ENCODE measurements at places on chromosomes 4 and X. TPM values are rescaled to one million over a fixed set of nuclear protein-coding genes. Genes with fewer than 3 reads are reported as not detected.

GRCh38 chr4:16079046-16079445 is 4.8 kb downstream of the PROM1 start:
- no peak for DNase-seq

Gene ODAPH
- not detected for total RNA-seq

Gene WDFY3
- 53.1 TPM for total RNA-seq

Gene TGIF2LX
- not detected for total RNA-seq

DNA sequence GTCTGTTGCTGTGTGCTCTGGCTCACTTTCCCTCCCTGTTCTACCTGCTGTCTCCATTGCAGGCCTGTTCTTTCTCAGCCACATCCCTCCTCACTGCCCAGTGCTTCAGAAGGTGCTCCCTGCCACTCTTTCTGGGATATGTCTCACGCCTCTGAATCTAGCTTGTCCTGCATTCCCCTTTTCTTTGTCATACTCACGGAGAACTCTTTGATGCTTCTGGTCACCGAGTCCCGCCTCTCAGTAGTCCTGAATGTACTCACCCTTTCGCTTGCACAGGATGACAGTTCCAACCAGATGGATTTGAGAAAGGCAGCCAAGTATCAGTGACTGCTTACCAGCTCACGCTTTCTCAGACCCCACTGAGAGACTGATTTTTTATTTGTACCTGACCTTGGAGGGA is 65.2 kb upstream of the TLR2 start:
- no peak for DNase-seq

- DNase-seq: no peak
These were observed 52.8 kb upstream of the CCDC149 start for GRCh38 chr4:24965627-24966026.

- DNase-seq: no peak
These were observed 453.3 kb upstream of the HS3ST1 start for GRCh38 chr4:11881947-11882346.

Gene FAM9B
- total RNA-seq: not detected

DNA sequence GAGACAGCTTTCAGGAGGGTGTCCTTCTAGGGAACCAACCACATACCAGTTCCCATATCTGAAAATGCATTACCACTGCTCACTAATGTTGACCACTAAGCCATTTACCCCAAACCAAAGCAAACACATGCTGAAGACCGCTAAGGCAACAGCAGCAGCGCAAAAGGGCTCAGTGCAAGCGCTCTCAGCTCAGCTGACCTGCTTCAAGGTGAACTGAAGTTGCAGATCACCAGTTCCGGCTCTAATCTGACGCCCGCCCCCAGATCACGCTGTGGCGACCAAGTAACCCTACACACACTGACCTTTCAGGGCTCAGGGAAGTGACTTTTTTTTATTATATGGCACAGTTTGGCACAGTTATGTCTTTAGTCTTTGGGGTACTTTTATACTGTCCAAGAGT is 5.8 kb downstream of the MECP2 start:
- DNase-seq: no peak
